ENCODE measurements at places on chromosomes 12 and 14.

DNA sequence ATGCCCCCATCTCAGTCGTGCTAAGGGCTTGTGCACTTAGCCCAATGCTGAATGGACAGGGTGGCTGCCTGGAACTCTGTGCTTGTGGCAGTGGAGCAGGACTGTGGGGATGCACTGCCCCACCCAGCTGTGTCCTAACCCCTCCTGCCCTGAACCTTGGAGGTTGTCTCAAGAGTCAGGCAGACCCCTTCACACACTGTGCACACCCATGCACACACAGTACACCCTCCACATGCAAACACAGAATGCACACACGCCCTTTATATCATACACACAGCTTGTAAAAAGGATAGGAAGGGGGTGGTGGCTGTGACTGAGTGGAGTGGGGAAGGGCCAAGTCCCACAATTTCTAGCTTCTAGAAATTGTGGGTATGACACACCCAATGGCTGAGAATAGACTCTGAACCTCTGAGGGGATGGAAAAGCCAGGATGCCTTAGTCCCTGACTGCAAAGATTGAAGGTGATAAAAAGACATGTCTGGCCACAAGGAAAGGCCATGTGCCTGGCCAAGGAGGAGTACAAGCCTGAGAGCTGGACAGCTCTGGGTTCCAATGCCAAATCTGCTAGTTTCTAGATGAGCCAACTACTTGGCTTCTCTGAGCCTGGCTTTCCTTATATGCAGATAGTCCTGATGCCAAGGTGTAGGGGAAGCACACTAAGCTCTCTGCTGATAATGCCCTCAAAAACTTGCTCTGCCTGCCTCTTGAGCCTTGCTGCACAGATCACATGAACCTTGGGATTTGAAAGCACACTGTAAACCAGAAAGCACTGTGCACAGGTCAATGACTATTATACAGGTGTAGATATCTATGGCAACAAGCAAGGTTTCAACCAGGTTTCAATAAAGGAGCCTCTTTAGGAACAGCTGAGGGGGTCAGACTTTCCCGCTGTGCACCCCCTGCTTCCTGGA, 8.4 kb downstream of the KRT8 start:
- no peak for DNase-seq

DNA sequence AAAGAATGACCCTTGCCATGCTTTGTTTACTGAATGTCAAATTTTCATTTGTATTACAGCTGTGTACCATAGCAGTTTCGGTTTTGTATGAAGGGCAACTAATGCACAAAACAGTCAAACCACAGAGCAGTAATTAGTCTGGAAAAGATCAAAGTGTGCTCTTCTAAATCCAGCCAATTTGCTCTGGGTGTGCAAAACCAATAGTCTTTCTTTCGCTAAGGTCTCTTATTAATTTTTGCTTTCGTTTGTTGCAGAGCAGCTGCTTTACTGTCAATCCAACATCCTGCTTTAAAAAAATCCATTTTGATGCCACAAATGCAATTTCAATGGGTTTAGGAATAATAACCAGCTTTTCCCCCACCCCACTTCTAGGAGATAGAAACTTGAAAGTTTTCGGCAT, 114.2 kb downstream of the BRMS1L start:
- no peak for DNase-seq

GRCh38 chr14:36505892-36506731, 13.9 kb downstream of the NKX2-1 start:
- DNase-seq = no peak

DNA sequence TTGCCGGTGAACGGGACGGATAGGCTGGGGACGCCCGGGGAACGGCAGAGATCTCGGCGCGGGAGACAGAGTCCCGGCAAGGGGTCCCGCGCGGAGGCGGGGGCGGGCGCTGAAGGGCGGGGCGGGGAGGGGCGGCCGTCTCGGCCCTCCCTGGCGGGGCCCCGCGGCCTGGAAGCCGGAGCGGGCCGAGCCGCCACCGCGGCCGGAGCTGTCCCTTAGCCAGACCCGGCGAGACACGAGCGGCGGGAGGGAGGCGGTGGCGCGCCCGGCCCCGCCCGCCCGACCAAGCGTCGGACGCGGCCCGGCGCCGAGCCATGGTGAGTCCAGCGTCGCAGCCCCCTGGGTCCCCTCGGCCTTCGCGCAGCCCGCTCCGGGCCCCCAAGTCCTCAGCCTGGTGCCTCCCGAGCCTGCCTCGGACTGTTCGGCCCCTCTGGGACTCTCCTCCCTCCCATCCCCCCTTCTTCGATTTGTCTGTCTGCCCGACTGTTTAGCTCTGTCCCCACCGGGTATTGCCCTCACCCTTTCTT, at the start of gene ARHGEF40:
TSS of gene ARHGEF40 (plus strand) at position 222 of the 527 bp plus-strand sequence. CDS start at position 315, 93 bp downstream.
- DNase-seq = no peak

DNA sequence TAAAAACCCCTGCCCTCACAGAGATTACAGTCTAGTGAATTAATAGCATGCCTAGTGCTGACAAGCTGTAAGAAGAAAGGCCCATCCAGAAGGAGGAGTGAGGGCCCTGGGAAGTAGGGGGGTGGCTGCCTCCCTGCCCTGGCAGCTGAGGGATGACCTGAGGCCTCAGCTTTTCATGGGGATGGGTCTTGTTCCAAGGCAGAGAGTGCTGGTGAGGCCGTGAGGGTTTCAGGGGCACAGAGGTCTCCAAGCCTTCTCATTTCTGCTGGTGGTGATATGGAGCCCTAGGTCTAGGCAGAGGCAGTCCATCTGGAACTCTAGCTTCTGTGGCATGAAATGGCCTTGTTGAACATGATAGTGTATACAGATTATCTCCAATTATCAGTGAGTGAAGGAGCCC, 114.4 kb downstream of the ZFP36L1 start:
- DNase-seq = no peak

DNA sequence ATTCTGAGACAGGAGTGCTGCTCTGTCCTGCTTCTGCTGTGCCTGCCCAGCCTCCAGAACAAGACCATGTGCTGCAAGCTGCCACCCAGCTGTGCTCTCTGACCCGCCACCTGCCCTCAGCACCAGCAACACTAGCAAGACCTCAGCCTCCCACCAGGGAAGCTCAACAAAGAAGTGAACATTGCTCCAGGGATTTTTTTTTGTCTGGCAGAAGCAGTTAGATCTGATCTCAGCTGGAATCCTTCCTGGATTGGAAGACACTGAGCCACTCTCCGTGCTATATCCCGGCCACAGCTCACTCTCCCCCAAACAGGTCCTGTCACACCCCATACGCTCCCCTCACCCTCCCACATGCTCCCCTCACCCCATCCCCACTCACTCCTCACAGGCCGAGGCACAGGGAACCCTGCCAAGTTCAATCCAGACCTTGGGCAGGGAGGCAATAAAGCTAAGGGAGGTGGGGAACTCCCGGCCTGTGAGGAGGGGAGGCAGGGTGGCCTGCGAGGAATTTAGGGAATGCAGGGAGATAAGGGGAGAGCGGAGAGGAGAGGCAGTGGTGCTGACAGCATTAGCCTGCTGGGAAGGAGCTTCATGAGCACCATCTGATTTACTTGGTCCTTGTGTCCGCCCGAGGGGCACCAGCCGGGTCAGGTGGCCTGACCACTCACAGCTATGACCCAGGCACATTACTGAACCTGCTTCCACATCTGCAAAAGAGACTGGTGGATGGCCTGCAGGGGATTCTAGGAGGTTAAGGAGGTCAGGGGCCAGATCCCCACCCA, 29.7 kb downstream of the CCDC85C start:
- DNase-seq = no peak

- no peak for DNase-seq
These were observed 129.9 kb downstream of the CPNE8 start for GRCh38 chr12:38775457-38775856.

GRCh38 chr12:122090759-122091515, 12.4 kb downstream of the MLXIP start:
- DNase-seq = peak; percentile 20

GRCh38 chr14:51185180-51185579, 54.9 kb upstream of the TMX1 start:
- DNase-seq = no peak

DNA sequence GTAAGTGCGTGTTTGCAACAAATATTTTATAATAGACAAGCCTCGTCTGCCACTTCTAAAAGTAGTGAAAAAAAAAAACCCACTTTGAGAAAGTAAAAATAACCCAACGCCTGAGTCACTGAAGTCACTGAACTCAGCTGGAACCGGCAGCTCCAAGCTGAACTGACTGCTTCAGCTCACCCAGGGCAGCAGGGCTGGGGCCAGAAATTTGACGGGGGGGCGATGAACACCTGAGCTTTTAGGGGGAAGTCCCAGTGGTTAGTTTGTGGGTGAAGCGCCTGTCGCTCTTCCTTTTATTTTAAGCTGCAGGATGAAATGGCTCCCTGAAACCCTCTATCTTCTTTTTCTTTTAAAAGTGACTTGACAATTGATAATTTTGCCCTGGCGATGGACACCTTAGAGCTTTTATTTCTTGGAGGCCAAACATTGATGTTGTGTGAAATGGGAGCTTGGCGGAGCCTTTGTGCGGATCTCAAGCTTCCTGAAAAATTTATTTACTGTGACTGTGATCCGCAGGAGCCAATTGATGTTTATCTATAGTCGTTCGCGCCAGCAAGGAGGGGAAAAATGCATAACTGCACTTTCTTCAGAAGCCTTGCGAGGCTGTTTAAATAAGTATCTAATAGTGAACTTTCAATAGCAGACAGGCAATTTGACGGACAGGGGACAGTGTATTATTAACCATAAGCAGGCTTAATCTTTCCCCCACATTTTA, 173.2 kb upstream of the MYL2 start:
- no peak for DNase-seq

GRCh38 chr12:26287671-26288381, 92.5 kb downstream of the SSPN start:
- no peak for DNase-seq

DNA sequence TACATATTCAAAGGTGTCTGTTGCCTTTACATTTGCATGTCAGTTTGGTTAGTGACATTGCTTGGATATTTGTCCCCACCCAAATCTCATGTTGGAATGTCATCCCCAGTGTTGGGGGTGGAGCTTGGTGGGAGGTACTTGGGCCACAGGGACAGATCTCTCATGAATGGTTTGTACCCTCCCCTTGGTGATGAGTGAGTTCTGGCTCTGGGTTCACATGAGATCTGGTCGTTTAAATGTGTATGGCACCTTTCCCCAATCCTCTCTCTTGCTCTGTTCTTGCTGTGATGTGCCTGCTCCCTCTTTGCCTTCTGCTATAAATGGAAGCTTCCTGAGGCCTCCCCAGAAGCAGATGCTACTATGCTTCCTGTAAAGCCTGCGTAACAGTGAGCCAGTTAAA, 207.9 kb upstream of the DIO3 start:
- DNase-seq = no peak

Measured in hematopoietic multipotent progenitor cell treated with erythropoietin and hydrocortisone succinate and interleukin-3 and kit ligand, for 15 days (in vitro differentiated cells).